ENCODE measurements at places on chromosomes 2 and 18.

DNA sequence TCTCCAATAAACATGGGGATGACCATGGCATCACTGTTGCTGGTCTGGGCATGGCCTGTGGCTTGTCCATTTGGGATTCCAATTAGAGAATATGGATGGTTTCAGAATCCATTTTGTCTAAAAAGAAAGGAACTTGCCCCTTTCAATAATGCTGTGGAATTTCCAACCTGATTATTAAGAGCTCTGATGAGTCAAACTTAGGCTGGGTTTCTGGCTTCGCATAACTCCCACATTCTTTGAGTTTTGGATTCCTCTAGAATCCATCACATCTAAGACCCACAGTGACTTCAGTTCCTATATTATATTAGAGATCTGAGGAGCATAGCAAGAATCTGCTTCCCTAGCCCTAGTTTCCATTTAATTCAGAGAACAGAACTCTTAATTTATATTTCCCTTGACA lies 531.5 kb downstream of the TNS1 start:
- peak; percentile 47 for DNase-seq

DNA sequence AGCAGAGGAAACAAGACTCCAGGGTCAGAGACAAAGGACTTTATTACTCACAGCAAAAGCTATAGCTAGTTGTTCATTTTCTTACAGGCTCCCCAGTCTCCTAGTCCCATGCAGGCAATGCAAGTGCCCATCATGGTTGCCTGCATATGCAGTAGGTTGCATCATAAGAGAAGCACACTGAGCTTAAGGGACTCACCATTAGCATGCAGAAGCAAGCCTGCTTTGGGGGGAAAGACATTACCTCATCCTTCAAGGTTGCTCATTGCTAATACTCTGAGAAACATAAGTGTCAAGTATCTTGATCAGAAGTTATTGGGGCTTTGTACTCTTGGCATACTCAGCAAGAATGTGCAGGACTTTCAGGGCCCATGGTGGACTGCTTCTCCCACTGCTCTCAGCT lies 114.6 kb upstream of the CCDC68 start:
- no peak for DNase-seq

DNA sequence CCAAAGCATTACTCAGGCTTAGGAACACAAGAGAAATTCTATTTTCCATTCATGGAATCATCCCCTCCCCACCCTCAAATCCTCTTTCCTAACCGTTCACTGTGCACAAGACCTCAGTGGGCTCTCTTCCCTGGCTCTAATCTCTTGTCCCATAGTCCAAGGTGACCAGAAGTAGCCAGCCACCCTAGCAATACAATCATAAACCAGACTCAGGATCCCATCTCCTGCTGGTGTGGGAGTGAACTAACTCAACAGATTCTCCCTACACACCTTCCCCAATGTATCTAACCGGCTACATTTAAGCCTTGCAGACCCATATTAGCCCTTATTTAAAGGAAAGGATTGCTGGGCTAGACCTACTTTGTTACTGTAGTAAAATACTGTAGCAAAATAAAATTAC lies 45.5 kb downstream of the HNRNPLL start:
- no peak for DNase-seq

- no peak for DNase-seq
Measured at GRCh38 chr2:186584053-186584452, 5.8 kb upstream of the ITGAV start.

DNA sequence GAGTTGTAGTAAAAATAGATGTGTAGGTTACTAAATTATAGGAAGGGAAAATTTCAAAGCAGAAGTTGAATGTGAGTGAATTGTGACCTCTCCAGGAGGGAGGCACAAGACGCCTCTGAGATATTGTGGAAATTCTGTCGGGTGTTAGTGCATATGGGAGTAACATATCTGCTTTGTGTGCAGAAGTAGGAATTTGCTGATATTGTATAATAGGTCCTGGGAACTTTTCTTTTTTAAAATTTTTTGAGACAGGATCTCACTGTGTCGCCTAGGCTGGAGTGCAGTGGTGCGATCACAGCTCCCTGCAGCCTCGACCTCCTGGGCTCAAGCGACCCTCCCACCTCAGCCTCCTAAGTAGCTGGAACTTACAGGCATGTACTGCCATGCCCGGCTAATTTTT lies 34.7 kb downstream of the UBXN4 start:
- DNase-seq = no peak

- no peak for DNase-seq
Measured at GRCh38 chr18:5068851-5069250, 128.2 kb downstream of the AKAIN1 start.

DNA sequence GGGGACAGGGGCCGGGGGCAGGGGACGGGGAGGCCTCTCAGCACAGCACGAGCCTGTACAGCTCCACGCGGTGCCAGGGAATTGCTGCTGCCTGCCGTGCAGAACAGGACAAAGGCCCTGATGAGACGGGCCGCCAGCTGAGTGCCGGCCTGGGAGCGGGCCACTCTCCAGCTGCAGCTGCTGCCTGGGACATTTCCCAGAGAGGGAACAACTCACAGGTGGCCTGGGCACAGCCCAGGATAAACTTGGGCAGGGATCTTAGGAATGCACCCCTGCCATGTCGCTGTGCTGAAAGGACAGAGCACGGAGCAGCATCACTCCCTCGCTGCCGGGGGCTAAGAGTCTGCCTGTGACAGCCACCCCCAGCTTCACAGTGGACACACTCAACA lies 38.8 kb downstream of the CENPO start:
- no peak for DNase-seq

DNA sequence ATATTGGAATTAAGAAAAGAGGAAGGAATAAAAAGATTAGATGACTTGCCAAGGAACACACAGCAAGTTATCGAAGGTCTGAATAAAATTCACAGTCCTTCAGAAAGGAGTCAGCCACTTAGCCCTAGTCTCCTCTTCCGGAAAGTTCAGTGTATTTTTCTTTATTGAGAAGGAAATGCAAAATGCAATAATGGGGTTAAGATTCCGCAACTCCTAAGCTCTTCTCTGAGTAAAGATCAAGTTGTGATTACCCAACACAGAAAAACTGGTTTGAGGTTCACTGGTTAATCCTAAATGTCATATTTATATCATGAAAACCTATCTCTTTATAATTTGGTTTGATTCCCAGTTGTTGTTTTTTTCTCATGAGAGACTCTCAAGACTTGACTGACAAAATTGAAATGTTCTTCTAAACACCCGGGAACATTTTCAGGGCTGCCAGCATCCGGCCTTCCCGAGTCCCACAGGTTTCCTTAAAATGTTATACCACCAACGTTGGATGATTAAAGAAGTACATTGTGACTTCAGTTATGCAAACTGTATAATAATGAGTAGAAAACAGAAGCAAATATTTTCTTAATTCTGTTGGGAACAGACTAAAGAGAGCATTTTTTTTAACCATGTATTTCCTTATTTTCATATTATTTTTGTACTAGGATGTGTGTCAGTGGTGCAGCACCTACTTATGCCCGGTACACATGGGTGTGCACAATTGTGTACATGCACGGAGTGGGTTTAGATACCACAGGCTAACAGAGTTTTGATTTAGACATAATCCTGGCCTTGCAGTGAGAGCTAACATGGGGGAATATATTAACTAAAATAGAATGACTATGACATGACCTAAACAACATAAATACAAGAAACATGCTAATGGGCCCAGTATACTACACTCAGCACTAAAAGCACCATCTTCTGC lies 100.2 kb downstream of the STK39 start:
- no peak for DNase-seq

- DNase-seq = no peak
Measured at GRCh38 chr18:5899835-5900234, 4.5 kb upstream of the TMEM200C start.

GRCh38 chr2:111178730-111179405 lies 58.2 kb downstream of the BCL2L11 start:
- DNase-seq = peak; percentile 35

DNA sequence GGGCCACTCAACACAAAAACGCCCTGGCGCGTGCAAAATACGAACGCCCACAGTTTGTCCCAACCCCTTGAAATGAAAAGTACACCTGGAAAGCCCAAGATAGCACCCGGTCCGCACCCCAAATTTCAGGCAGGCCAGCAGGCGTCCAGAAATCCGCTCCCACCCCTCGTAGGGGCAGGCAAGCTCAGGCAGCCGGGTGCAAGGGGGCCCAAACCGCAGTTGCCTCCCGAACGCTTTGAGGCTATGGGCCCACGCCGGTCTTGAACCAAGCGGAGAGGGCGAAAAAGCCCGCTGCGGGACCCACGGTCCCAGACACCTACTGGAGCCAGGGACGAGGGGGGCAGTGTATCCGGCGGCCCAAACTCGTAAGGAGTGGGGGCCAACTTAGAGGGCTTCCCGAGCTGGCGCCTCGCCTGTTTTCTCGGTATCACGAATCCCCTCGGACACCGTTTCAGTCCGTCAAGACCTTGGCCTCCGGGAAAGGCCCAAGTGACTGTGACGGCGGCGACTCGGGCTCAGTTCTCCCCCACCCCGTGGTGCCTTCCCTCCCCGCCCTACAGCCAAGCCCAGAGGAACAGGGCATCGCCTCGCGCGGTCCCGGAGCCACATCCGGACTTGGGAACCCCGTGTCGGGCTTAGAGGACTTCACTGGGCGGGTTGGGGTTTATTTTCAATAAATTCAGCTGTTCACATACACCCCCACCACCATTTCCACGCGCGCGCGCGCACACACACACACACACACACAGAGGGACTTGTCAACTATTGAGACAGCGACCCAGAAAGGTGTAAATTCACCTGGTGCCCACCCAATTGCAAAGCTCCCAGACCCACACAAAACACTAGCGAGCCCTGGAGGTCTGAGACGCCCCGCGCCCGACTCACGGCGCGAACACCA lies 6.2 kb upstream of the SATB2 start:
- no peak for DNase-seq

- no peak for DNase-seq
Measured at GRCh38 chr2:60311524-60311923, 241.9 kb downstream of the BCL11A start.

DNA sequence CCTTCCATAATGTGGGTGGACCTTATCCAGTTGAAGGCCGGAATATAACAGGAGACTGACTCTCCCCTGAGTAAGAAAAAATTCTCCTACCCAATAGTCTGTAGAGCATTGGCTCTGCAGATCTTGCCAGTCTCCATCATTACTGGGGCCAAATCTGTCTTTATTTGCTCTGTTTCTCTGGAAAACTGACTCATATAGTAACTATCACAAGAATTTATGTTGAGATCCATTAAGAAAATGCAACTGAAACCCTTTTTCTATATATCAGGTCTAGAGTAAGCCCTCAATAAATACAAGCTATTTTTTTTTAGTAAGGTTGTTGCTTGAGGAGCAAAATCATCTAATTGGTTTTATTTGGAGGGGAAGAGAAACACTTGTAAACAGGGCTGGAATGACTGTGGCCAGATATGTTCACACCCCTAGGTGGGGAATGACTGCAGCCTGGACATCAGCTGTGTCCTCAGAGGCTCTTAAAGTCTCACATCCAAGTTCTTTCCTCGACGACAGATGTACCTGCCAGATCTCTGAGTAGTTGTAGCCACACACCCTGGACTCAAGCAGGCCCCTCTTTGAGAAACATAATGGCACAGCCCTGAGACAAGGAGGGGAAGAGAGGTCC lies 339.7 kb downstream of the TNS1 start:
- DNase-seq = peak; percentile 21

DNA sequence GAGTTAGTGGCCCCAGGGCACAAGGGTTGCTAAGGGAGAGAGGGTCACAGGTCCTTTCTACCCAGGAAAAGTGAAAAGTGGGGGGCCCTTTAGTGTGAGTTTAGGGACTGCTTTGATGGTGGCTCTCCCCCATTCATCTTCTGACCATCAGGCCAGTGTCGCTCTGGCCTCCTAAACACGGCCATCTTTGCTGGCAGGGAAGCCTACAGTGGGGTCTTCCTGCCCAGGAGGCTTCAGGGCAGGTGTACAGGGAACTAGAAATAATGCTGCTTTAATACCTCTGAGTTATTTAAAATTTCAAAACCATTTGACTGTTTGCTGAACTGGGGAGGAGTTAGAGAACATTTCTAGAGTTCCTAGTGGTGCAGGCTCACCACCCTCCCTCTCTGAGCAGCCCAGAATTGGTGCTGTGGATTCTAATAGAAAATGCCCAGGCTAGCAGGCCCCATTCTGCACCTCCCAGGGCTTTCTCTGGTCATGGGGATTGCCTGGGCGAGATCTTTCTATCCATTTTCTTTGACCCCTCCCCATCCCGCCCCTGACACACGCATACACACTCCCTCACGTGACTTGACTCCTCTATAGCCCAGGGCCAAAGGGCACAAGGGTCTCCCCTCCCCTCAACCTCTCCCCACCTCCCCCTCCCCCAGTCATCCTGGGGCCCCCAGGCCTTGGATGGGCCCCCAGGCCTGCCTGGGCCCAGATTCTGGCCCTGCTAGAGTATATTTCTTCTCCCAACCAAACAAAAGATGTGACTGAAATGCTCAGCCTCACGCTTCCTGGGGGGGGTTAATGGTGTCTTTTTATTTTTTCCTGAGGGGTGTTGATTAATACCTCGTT lies 3.1 kb downstream of the PKDCC start:
- no peak for DNase-seq

DNA sequence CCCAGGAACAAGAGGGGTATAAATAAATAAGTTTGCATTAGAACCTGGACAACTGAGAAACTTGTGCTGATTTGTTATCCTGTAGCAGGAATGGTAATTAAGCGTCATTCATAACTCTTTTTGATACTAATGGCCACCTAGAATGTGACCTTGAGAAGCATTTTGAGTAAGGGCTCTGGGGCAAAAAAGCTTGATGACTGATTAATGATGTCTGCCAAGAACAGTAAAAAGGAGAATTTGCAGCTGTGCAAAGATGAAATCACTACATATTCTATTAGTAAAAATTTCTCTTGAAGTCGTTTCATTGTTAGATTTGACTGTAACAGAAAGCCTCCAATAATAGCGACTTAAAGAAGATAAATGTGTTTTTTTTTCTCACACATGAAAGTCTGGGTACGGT lies 157.7 kb downstream of the PRKCE start:
- DNase-seq = no peak

All from hepatic stellate cell (primary cell).